ENCODE measurements at places on chromosomes 7 and 10.

GRCh38 chr7:137980308-137980707 lies 21.6 kb downstream of the CREB3L2 start:
- no peak for DNase-seq

DNA sequence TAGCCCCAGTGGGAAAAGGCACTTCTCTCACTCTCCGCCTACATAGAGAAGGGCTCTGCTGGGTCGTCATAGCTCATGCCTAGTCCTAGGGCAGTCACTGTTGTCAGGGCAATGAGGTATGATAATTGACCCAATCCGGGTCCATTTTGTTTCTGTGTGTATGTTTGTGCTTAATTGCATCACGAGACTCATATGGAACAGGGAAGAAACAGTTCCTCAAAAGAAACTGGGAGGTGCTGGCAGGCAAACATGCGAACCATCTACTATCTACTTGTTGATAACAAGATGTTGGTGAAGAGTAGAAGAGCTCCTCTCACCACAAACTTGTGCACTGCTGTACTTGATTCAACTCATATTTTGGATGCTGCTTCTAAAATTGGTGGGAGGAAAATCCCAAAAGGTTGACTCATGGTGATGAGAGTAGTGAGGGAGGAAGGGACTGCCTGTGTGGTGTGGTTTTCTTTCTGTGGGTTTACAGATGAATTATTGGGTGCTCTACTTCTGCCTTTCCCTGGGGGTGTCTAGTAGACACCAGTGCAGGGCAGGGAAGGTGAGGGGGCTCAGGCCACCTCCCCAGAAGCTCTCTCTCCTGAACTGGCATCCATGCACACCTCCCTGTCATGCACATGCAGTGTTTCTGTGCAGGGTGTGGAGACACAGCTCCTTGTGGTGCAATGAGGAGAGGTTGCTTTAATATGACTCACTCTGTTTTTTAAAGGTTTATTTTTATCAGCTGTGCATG lies 29.4 kb downstream of the LSMEM1 start:
- no peak for DNase-seq

- DNase-seq, result no peak
Observed at GRCh38 chr7:142593106-142593505, 156.2 kb upstream of the PRSS1 start.

- DNase-seq, result no peak
Observed at GRCh38 chr10:787933-788651, 98.6 kb upstream of the DIP2C start.

GRCh38 chr7:4830176-4830575 lies 31.7 kb downstream of the PAPOLB start:
- peak; percentile 12 for DNase-seq

DNA sequence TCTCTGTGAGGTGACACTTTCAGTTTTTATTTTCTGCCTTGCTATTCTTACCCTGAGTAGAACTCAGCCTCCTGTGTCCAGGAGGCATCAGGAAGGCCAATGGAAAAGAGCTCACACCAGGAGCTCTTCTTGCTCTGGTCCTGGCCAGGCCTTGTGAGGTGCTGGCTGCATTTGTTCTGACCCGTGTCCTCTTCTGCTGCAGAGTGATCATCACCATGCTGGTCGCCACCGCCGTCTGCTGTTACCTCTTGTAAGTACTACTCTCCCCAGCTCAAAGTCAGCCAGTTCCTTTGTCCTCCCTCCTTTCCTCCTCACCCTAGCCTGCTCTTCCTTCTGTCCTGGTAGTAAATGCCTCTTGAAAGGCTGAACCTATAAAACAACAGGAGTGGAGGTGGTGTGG lies 1.6 kb downstream of the ATP6V0E2 start:
- DNase-seq, result no peak

GRCh38 chr10:59752278-59752940 lies 846 bp downstream of the MRLN start:
- DNase-seq, result no peak

- no peak for DNase-seq
Observed at GRCh38 chr10:131626274-131626673, 274.5 kb upstream of the PPP2R2D start.

GRCh38 chr7:135704698-135705097 lies 23.3 kb downstream of the SLC13A4 start:
- no peak for DNase-seq

DNA sequence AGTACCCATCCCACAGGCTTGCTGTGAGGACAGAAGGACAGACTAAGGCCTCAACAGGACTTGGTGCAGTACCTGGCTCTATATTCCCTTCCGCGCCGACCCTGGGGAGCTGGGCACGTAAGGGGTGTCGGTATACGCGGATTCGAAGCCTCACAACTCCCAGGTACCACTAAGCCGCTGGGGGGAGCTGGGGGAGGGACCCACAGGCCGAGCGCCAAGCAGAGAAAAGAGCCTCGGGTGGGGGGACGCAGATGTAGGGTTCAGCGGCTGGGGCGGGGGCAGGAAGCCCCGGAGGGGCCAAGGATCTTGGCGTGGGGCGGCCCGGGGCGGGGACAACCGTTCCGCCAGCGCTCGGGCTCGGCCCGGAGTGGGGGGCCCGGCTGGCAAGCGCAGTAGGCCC lies 126.4 kb upstream of the ZNF746 start:
- DNase-seq, result peak; percentile 29

GRCh38 chr10:12699781-12700556 lies 301.5 kb downstream of the CCDC3 start:
- DNase-seq, result no peak

DNA sequence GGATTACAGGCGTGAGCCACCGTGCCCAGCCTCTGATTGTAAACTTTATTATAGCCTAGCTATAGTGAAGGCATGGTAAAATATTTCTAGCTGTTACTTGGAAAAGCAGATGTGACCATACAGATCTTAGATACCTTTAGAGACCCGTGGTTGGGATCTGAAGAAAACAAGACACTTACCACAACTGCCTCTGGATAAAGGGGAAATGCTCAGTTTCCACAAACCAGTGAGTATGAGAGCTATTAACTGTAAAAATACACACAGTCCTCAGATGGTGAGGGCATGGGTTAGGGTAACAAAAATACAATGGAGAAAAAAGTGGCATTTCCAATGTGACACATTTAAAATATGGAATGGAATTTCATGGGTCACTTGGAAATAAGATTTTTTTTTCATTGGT lies 63.0 kb downstream of the ZNF438 start:
- DNase-seq, result no peak

GRCh38 chr10:78494179-78494578 lies 460.5 kb downstream of the RPS24 start:
- DNase-seq, result no peak

DNA sequence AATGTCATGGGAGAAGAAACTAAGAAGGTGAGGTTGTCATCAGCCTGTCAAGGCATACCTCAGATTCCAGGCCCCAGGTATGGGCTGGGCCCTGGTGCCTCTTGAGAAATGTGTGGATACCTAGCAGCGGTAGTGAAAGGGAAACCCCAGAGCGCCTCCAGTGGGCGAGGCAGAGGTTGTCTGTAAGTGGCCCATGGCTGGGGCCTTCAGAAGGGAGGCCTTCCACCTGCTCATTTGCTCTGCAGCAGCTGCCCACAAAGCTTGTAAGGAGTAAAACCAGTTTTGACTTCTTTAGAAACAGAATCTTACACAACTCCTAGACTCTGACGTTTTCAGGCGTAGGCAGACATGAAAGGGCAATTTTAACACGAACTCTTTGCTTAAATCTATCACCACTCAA lies 509.9 kb downstream of the PARD3 start:
- no peak for DNase-seq

DNA sequence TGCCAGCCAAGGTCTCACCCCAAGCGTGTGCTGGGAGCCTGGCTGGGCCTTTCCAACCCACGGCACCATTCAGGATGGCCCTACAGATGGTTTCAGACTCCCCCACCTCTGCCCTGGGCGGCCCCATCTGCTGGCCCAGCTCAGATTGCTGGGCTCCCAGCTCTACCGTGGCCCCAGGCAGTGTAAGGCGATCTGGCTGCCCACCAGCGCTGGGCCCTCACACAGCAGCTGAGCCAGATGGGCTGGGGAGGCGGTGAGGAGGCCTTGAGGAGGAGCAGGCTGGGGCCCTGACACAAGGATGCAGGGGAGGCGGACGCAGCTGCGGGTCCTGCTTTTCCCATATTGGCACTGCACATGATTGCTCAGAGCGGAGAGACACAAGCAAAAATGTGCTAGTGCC lies 162.8 kb downstream of the NRF1 start:
- DNase-seq, result no peak

DNA sequence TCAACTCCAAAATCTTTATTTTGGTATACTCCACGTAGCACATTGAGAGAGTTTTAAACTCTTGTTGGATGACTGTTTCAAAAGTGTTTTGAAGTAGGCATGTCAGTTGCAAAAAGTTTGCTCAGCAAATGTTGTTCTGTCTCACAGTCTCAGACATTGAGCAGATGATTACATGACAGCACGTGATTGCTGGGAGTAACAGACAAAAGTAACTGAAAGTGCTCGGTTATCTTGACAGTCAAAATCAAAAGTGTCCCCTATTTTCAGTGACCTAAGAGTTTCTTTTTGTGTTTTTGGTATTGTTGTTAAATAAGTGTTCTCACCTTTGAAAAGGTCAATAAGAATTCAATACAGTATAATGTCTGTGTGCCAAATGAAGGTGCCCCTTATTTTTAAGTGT lies 84.3 kb downstream of the CFTR start:
- no peak for DNase-seq

GRCh38 chr7:24227603-24228359 lies 56.2 kb upstream of the NPY start:
- no peak for DNase-seq

GRCh38 chr7:121139427-121139826 lies 150.9 kb downstream of the CPED1 start:
- no peak for DNase-seq

DNA sequence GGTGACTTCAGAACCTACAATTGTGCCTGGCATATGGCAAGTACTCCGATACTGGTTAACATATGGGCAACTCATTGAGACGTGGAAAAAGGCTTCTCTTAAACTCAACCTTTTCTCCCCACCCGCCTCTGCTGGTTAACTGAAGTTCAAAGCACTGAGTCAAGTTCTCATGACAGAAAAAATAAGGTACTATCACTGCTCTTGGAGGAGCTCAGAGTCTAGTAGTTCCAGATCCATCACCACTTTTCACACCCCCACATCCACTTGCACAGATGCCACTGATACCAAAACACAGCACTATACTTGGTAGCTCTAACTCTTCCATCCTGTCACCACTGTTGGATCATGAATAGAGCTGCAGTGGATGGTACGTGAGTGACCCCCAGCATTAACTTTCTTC lies 36.2 kb downstream of the CCDC6 start:
- DNase-seq, result no peak

- DNase-seq, result no peak
Observed at GRCh38 chr7:40882071-40882658, 747.4 kb downstream of the SUGCT start.

GRCh38 chr7:141785706-141786552 lies 4.1 kb upstream of the TAS2R5 start:
- DNase-seq, result no peak

- DNase-seq, result no peak
Observed at GRCh38 chr10:9010931-9011670, 956.6 kb downstream of the GATA3 start.

GRCh38 chr7:127962589-127963361 lies 68.5 kb downstream of the LRRC4 start:
- no peak for DNase-seq

- DNase-seq, result no peak
Observed at GRCh38 chr7:86745013-86745745, 101.5 kb downstream of the GRM3 start.

Measured in activated naive CD4-positive, alpha-beta T cell (primary cell).